Activated naive CD8-positive, alpha-beta T cell treated with anti-CD3 and anti-CD28 coated beads for 36 hours (primary cell): ENCODE measurements at places on chromosomes 7 and 10. TPM values are rescaled to one million over a fixed set of nuclear protein-coding genes. Genes with fewer than 3 reads are reported as not detected.

DNA sequence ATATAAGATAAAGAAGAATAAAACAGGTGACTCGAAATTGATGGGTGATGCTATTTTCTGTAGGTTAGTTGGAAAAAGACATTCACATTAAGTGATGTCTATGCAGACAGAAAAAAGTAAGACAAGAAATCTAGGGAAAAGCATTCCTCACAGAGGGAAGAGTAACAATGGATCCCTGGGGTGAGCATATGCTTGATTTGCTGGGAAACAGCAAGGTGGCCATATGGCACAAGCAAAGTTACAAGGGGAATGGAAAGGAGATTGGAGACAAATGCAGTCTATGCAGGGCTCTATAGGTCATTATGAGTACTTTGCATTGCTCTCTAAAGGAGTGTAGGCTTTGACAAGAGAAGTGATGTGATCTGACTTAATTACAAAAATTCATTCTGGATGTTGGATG lies 90.9 kb upstream of the ZNF804B start:
- DNase-seq: no peak

GRCh38 chr10:110358869-110359629 lies 54.3 kb upstream of the SMNDC1 start:
- no peak for DNase-seq

- no peak for DNase-seq
These were observed 219.7 kb upstream of the PRSS1 start for GRCh38 chr7:142529591-142529990.

GRCh38 chr10:93186653-93187052 lies 113.0 kb downstream of the CYP26A1 start:
- DNase-seq: no peak

DNA sequence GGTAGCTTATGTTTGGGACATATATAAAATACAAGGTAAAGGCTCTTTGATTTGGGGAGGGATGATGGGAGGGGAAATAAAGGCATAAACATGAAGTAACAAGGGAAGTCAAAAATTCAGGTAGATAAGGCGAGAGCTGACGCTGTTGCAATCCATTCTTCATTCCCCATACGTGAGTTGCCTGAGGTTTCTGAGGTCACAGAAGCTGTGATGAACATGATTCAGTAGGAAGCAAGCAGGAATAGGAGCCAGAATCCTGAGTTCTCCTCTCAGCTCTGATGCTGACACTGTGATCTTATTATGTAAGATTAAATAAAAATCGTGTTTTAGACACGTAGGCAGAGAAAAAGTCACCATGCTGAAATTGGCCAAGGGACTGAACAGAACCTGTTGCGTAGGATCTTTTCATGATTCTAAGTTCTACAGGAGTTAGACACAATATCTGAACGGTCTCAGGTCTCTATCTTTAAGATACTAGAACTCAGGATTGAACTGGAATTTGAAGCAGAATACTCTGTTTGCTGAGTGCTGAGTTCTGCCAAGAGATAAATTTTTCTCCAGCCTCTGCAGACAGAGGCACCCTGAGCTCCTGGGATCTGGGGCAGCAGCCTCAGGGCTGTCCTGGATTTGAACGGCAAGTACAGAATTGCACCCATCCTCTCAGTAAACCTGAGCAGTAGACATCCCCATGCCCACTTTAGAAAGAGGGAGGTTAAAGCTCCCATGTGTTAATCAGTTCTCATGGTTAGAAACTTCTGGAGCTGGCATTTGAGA lies 21.0 kb downstream of the KLF6 start:
- DNase-seq: no peak

The GIMAP8 gene
- total RNA-seq: 11.1 TPM

The SRRM3 gene
- not detected for total RNA-seq

The PLEKHS1 gene
- total RNA-seq: 0.24 TPM

DNA sequence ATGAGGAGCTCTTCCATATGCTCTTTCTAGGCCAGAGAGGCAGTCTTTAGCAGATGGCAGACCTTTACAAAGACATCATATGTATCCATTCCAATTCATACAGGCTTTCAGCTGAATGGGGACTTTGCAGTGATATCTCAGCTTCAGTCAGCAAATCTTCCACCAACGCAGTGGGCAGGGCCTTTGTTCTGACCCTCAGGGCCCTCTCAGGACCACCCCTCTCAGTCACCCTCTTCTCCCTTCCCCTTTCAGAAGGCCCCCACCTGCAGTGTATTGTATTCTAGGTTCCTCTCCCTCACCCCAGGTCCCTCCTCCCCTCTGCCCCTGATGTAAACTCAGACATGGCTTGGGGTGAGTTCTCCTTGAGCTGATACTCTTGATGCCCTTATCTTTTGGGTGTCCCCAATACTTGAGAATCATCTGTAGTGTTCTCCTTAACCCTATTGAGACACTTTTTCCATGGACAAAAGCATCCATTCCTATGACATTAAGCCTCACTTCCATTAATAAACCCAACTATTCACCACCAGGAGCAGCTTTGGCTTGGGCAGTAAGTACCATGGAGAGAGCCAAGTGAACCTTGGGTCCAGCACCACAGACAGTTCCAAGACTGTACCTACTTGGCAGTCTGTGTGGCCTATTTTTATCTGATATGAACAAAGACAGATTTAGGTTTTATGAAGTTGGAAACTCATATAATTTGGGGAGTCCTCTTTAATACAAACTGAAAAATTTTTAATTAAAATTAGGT lies 62.7 kb downstream of the ADCYAP1R1 start:
- DNase-seq: no peak

- DNase-seq: no peak
These were observed 334.6 kb downstream of the PTPRN2 start for GRCh38 chr7:158252837-158253669.

GRCh38 chr7:20466543-20467021 lies 135.9 kb downstream of the ITGB8 start:
- DNase-seq: no peak

DNA sequence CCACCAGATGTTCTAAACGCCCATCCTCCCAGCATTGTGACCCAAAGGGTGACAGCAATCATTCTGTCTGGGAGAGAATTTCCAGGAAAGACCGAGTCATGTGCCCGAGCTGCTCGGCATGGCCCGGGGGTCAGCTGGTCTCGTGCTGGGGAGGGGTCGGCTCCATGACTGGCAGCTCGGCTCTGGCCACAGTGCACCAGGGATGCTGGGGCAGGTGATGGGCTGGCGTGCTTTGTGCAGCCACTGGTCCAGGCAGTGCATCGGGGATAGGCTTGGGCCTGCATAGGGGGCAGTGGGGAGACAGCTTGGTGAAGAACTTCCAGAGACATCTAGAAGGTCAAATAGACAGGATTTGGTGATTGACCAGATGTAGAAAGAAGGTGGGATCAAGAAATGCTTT lies 39.2 kb upstream of the PSMG3 start:
- no peak for DNase-seq

GRCh38 chr10:10800961-10801360 lies 216.7 kb upstream of the CELF2 start:
- DNase-seq: no peak

- no peak for DNase-seq
These were observed 34.8 kb downstream of the CHST12 start for GRCh38 chr7:2438186-2438585.

DNA sequence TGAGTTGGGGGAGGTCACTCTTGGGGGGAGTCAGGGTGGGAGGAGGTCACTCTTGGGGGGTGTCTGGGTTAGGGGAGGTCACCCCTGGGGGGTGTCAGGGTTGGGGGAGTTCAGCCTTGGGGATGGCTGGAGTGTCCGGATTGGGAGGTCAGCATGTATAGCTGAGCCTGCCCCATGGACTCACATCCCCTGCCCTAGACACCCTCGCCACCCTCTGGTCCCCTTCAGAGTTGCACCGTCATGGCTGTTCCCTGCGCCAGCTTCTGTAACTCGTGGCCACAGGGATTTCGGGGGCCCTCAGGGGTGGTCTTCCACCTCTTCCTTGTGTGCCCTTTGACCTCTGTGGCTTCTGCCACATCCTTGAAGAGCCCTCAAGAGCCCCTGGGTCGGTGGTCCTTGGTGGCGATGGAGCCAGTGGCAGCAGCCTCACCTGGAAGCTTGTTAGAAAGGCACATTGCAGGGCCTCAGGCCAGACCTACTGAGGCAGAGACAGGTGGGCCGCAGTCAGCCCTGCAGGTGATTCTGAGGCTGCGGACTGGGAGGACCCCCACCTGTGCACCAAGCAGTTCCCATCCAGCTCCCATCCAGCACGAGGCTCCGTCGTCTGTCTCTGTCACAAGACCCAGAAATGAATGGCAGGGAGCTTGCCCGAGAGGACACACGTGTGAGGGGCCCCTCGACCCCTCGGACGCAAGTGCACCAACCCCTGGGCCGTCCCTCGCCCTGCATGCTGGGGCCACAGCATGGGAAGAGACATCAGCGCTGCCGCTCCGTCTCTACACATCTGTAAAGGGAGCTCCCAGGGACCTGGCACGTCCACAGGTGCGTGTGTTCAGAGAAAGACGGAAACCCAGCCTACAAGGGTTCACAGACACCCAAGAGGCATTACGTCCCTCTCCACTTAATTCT lies 44.7 kb upstream of the SUN1 start:
- DNase-seq: no peak

DNA sequence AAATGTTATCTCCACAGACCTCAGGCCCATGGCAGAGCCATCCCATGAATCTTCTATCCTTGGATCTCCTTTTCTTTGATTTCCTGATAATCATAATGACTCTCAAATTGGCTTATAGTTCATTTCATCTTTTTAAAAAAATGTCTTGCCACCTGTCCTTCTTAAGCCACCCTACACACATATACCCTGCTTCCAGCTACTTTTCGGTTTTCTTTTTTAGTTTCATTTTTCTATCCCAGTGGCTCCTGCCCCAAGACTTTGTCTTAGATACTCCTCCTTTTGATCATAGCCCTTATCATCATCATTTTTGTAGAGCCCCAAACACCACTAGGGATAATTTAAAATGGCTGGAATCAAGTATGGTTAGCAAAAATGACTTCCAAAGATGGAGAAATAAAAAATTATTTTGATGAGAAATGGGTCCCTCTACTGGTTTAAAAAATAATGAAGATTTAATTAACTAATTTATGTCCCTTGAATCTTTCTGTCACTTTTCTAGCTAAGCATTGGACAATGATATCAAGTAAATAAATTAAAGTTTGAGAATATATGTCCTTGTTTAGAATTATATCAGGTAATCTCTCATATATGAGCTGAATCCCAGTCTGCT lies 277.3 kb upstream of the SEMA3D start:
- DNase-seq: no peak

- no peak for DNase-seq
These were observed 73.2 kb downstream of the WNT2 start for GRCh38 chr7:117249696-117250095.

DNA sequence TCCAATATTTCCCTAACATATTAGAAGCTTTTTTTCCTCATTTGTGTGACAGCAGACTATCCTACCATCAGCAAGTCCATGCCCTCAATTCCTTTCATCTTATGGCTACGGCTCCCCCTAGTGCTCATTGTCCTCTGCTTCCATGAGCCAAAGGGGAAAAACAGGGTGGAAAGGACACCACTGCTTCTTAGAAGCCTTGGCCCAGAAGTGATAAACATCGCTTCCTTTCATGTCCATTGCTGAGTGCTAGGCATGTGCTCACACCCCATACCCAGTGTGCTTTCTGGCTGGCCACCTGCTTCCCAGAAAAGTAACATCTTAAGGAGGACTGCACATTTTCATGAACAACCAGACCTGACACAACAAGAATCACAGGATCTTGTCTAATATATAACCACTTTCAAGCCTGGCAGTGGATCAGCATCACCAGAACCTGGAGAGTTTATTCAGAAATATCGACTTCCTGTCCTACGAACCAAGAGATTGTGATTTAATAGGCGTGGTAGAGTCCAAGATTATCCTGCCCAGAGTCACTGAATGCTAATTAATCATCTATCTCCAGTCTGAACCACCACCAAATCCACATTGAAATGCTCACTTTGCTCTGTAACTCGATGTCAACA lies 650.5 kb upstream of the SORCS1 start:
- DNase-seq: no peak

DNA sequence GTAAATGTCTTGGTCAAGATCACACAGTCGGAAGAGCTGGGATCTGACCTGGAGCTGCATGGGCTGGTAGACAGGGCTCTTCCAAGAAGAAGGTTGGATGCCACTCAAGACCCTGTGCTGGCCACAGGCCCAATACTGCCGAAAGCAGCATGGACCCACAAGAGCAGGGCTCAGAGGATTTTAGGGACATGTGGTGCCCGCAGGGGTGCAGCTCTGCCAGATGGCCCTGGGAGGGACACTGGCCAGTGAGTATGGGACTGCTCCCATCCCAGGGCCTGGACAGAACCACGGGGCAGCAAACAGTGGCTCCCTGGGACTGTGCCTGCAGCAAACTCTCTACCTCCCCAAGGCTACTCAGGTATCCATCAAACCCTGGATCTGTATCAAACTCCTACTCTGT lies 12.4 kb downstream of the MAT1A start:
- DNase-seq: no peak

GRCh38 chr7:99004216-99004615 lies 125.9 kb downstream of the TRRAP start:
- no peak for DNase-seq

DNA sequence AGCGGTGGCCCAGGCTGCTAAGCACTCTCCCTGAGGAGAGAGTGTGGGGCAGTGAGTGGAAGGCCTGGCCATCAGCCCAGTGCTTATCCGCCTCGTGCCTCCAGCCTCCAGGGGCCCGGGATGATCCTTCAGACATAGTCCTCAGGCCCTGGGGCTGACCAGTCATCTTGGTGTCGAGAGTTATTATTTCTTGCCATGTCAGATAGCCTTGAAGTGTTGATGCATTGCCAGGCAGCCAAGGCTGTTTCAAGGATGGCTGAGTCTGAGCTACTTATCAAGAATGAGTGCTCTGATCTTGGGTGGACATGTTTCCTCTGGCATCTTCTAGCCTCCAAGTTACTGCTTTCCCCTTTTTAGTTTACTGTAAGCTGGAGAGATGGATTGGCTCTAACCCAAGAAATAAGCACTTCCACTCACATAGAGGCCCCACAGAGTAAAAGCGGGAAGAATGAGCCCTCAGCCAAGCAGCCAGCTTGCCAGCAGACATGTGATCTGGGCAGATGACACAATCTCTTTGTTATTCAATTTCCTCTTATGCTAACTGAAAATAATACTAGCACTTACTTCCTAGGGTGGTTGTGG lies 136.5 kb upstream of the NAMPT start:
- DNase-seq: no peak

The LLCFC1 gene
- total RNA-seq: not detected

DNA sequence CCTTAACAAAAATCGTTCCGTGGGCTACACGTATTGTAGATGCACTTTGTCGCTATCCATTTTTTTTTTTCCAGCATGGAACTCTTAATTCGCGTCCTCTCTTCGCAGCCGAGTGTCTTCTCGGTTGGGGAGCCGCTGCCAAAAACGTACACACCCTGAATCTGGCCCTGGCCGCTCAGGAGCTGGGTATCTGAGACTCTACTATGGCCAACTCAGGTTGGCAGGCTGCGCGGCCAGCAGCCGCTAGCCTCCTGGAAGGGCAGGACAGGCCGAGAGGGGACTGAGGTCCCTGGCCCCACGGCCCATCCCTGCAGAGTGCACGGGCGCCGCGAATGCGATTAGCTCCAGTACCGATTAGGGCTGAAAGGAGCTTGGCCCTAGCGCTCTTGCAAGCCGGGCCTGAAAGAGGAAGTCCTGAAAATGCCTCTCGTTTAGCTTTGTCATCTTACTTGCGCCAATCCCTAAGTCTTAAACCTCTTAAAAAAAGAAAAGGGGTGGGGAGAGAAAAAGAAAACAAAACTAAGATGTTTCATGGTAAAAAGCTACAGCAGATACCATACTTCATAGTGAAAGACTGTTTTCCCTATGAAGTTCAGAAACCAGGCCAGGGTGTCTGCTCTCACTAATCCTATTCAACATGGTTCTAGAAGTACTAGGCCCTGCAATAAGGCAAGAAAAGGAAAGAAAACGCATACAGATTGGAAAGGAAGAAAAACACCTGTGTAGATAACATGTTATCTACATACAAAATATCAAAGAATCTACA lies 113.2 kb upstream of the RHEB start:
- peak; percentile 58 for DNase-seq

The EFCAB10 gene
- total RNA-seq: not detected
